ENCODE measurements at places on chromosomes 7 and 10. TPM values are rescaled to one million over a fixed set of nuclear protein-coding genes. Genes with fewer than 3 reads are reported as not detected.

- DNase-seq = no peak
Measured at GRCh38 chr10:10977978-10978377, 39.7 kb upstream of the CELF2 start.

GRCh38 chr7:2068693-2069471, 163.9 kb downstream of the MAD1L1 start:
- no peak for DNase-seq

GRCh38 chr7:95669513-95669912, 73.2 kb upstream of the PDK4 start:
- no peak for DNase-seq

The GPR22 gene
- not detected for total RNA-seq

The TLX1 gene
- total RNA-seq = not detected

All from epithelial cell of proximal tubule (primary cell).